ENCODE measurements at places on chromosomes 11 and 22.

- H3K27me3 ChIP-seq: no peaks in the 10 kb centered on the region
- H3K4me1 ChIP-seq: peaks cover 30% of the 10 kb centered on the region
- H3K27ac ChIP-seq: no peak overlapping the region
- no peak overlapping the region for H3K4me3 ChIP-seq
Observed at GRCh38 chr11:9616858-9617257, 43.4 kb downstream of the WEE1 start.

DNA sequence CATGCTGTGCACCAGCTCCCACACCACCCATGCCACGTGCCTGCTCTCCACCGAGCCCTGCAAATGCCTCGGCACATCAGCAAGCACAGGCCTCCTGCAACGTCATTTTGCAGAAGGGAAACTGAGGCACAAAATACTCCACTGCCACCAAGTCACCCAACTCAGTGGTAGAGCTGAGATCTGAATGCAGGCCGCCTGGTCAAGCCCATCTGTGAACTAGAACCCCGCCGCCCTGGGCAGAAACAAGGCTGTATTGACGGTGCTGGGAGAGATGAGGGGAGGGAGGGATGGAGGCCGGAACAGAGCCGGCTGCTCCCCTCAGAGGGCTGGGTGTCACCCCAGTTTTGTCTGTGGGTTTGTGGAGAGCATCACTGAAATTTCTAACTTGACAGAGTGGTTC, 81.4 kb downstream of the CDKN1C start:
- no peaks in the 10 kb centered on the region for H3K36me3 ChIP-seq
- no peaks in the 10 kb centered on the region for H3K27me3 ChIP-seq
- no peak overlapping the region for H3K4me3 ChIP-seq
- peaks cover under 1% of the 10 kb centered on the region for H3K4me1 ChIP-seq
- H3K27ac ChIP-seq: no peak overlapping the region
- DNase-seq: no peak

DNA sequence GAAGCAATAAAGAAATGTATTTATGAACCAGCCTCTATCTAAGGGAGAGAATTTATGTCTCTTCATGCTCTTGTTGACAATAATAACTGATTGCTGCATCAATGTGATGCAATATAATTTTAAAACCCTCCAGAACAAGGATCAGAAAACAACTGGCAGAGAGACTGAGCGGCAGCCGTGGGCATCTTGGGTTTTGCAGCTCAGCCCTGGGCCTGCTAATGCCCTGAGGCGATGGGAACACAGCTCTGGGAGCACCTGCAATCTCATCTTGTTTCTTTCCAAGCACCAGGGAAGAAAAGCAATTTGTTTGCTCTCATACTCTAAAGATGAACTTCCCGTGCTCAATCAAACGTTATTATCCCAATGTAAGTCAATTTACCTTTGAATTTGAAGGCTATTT, 245.7 kb downstream of the ST3GAL4 start:
- no peaks in the 10 kb centered on the region for H3K4me1 ChIP-seq
- no peaks in the 10 kb centered on the region for H3K36me3 ChIP-seq
- DNase-seq: no peak
- H3K27ac ChIP-seq: no peak overlapping the region
- H3K4me3 ChIP-seq: no peak overlapping the region

DNA sequence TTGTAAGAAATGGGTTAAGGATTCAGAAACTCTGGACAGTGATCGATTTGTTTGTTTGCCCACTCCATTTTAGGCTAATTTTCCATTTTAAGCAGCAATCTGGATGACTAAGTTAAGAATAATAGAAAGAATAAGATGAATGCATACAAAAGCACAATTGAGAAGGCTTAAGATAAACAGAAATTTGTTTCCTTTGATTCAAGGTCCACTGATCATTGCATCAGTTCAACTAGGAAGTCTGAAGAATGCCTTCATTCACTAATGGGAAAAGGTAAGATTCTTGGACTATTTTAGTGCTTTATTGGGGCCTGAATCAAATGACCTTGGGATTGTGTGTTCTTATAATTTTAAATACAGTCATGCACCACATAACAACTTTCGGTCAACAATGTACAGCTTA, 140.8 kb downstream of the CADM1 start:
- H3K36me3 ChIP-seq: no peaks in the 10 kb centered on the region
- H3K27me3 ChIP-seq: no peaks in the 10 kb centered on the region
- no peaks in the 10 kb centered on the region for H3K4me1 ChIP-seq

GRCh38 chr22:44221710-44222475, 41.2 kb downstream of the PARVG start:
- no peaks in the 10 kb centered on the region for H3K36me3 ChIP-seq
- peaks cover 9% of the 10 kb centered on the region for H3K27me3 ChIP-seq
- H3K4me3 ChIP-seq: no peak overlapping the region
- H3K4me1 ChIP-seq: no peaks in the 10 kb centered on the region
